ENCODE measurements at places on chromosomes 2 and 18. TPM values are rescaled to one million over a fixed set of nuclear protein-coding genes. Genes with fewer than 3 reads are reported as not detected.

Gene PMS1
- total RNA-seq: 37.1 TPM

Gene PLA2R1
- 47.7 TPM for total RNA-seq

Gene FBLN7
- total RNA-seq: 0.77 TPM

Gene PSMD14
- total RNA-seq: 48.5 TPM

Gene MYL1
- not detected for total RNA-seq

Gene LBX2
- 2.3 TPM for total RNA-seq

GRCh38 chr2:196233805-196234475 is 62.6 kb upstream of the STK17B start:
- H3K27ac ChIP-seq: peak overlapping the region; percentile 91
- DNase-seq: no peak
- H3K36me3 ChIP-seq: peaks cover 9% of the 10 kb centered on the region
- no peaks in the 10 kb centered on the region for H3K27me3 ChIP-seq
- peaks cover 44% of the 10 kb centered on the region for H3K4me1 ChIP-seq
- H3K4me3 ChIP-seq: no peak overlapping the region

DNA sequence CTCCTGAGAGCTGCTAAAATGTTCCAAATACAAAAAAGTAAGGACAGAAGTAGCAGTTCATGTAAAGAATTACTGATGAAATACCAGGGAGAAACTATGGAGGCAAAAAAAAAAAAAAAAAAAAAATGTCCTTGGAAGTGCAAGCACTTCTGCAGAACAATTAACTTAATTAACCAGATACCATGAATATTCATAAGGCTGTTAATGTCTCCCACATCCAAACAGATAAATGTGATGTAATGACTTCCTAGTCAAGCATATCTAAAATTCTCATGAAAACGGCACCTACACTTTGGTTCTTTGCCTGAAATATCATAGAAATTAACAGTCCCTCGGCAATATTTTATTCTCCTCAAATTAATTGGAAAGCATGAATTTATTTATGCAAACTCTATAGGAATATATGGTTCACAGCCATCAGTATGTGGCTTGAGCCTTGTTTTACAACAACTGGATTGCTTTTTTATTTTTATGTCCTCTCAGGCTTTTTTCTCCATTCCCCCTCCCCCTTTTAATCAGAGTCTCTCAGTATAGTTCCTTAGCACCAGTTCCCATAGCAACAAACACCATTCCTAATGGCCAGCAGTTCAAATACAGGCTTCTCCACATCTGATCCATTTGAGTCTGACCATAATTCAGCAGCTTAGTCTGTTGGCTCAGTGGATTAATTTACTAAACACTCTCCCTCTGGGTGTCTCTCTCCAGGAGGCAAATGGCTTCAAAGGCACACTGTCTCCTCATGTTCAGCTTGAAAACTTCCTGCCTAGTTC is 97.1 kb downstream of the ITGA4 start:
- peaks cover 7% of the 10 kb centered on the region for H3K4me1 ChIP-seq
- no peak for DNase-seq
- H3K27ac ChIP-seq: no peak overlapping the region

GRCh38 chr2:187419808-187420207 is 28.2 kb downstream of the CALCRL start:
- DNase-seq: no peak
- no peak overlapping the region for H3K27ac ChIP-seq
- peaks cover 33% of the 10 kb centered on the region for H3K4me1 ChIP-seq
- H3K27me3 ChIP-seq: no peaks in the 10 kb centered on the region
- H3K36me3 ChIP-seq: peaks cover 3% of the 10 kb centered on the region

GRCh38 chr2:129293326-129293725 is 686.1 kb upstream of the RAB6C start:
- no peaks in the 10 kb centered on the region for H3K36me3 ChIP-seq
- H3K4me1 ChIP-seq: no peaks in the 10 kb centered on the region
- DNase-seq: no peak
- no peak overlapping the region for H3K27ac ChIP-seq
- H3K27me3 ChIP-seq: peaks cover 5% of the 10 kb centered on the region

DNA sequence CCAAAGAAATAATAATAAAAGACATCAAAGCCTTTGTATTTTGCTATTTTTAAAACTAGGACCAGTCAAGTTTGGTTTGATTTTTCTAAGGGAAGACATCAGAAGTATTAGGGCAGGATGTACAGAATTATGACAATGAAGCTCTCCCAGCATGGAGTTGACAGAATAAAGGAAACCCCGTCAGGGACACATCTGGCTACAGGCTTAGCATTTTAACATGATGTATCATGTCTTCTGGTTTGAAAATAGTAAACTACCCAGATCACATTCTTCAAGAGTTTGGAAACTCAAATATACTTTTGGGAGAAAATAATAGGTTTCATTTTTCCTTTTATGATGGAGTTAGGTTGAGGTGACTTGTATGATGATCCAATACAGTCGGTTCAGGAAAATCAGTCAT is 552.0 kb upstream of the CDH2 start:
- no peaks in the 10 kb centered on the region for H3K27me3 ChIP-seq
- H3K4me1 ChIP-seq: peaks cover 6% of the 10 kb centered on the region
- DNase-seq: no peak

DNA sequence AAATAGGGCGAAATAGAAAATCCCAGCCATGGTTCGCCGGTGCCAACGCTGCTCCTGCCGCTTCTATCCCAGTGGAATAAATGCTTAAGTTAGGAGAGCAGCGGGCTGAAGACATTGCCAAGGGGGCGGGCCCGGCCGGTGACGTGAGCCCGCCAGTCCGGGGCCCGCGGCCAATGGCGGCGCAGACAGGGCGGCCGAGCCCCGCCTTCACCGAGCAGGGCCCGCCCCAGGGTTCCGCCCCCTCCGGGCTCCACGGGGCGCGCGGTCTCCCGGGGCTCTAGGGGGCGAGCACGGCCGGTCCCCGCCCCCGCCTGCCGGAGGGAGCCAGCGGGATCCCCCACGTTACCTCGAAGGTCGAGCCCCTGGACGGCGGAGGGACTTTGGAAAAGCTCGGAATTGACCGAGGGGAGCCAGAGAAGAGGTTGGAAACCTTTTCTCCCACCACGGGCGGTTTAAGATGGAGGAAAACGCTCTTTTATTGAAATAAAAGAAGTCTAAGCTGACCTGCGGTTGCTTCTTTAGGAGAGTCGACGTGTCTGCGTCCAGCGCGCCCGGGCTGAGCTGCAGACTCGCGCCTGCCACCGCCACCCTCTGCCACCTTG is at the start of gene EPHA4:
EPHA4 (minus strand) TSS at position 86 of the 602 bp plus-strand sequence; CDS start at position 30, 56 bp downstream.
- H3K4me3 ChIP-seq: peak within 1 kb of the TSS; percentile 92
- peak within 1 kb of the TSS; percentile 93 for H3K27ac ChIP-seq
- DNase-seq: no peak
- H3K27me3 ChIP-seq: peaks cover 21% of the 10 kb centered on the region
- H3K4me1 ChIP-seq: peaks cover 37% of the 10 kb centered on the region

DNA sequence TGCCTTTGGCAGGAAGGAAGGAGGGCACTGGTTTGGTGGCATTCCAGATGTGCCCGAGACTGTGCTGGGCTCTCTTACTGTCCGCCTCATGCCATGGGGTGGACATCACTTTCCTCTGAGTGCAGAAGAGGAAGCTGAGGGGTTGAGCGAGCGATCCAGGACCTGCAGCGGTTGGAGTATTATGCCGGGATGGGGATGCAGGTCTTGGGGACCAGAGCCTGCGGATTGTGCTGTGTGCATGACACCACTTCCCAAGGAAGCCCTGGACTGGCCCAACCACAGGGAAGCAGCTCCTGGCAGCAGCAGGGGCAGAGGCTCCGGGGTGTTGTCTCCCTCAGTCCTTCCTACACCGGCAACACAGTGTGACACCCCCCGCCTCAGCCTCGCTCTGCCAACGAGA is 44.5 kb downstream of the ATP6V1C2 start:
- no peaks in the 10 kb centered on the region for H3K36me3 ChIP-seq
- no peaks in the 10 kb centered on the region for H3K27me3 ChIP-seq
- H3K4me3 ChIP-seq: no peak overlapping the region
- no peak overlapping the region for H3K27ac ChIP-seq
- no peaks in the 10 kb centered on the region for H3K4me1 ChIP-seq
- peak; percentile 84 for DNase-seq

GRCh38 chr2:45267062-45267792 is 258.0 kb upstream of the SIX2 start:
- H3K36me3 ChIP-seq: no peaks in the 10 kb centered on the region
- H3K4me3 ChIP-seq: no peak overlapping the region
- DNase-seq: no peak
- H3K27me3 ChIP-seq: no peaks in the 10 kb centered on the region

- H3K27me3 ChIP-seq: peaks cover 5% of the 10 kb centered on the region
- no peak for DNase-seq
- no peaks in the 10 kb centered on the region for H3K4me1 ChIP-seq
- H3K4me3 ChIP-seq: no peak overlapping the region
- no peaks in the 10 kb centered on the region for H3K36me3 ChIP-seq
Measured at GRCh38 chr2:41079011-41079410, 627.1 kb upstream of the SLC8A1 start.

DNA sequence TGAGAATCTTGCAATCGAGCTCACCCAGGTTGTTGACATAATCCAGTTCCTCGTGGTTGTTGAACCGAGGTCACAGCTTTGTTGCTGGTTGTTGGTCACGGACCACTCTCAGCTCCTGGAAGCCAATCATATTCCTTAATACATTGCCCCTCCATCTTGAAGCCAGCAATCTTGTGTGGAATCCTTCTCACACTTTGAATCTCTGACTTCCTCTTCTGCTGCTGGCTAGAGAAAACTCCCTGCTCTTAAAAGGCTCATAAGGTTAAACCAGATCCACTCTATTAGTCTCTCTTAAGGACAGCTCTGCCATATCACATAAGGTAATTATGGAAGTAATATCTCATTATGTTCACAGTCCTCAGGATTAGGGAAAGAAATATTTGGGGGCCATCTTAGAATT is 41.1 kb downstream of the SP140 start:
- no peak overlapping the region for H3K27ac ChIP-seq
- H3K4me1 ChIP-seq: no peaks in the 10 kb centered on the region

- DNase-seq: no peak
- no peaks in the 10 kb centered on the region for H3K27me3 ChIP-seq
- no peak overlapping the region for H3K27ac ChIP-seq
- H3K36me3 ChIP-seq: no peaks in the 10 kb centered on the region
- peaks cover 35% of the 10 kb centered on the region for H3K4me1 ChIP-seq
- no peak overlapping the region for H3K4me3 ChIP-seq
Measured at GRCh38 chr18:56196495-56197225, 441.7 kb downstream of the TXNL1 start.

- no peak for DNase-seq
- H3K4me3 ChIP-seq: no peak overlapping the region
- H3K4me1 ChIP-seq: peaks cover 23% of the 10 kb centered on the region
- H3K27me3 ChIP-seq: peaks cover 79% of the 10 kb centered on the region
Measured at GRCh38 chr2:118845005-118845521, 2.4 kb downstream of the EN1 start.

DNA sequence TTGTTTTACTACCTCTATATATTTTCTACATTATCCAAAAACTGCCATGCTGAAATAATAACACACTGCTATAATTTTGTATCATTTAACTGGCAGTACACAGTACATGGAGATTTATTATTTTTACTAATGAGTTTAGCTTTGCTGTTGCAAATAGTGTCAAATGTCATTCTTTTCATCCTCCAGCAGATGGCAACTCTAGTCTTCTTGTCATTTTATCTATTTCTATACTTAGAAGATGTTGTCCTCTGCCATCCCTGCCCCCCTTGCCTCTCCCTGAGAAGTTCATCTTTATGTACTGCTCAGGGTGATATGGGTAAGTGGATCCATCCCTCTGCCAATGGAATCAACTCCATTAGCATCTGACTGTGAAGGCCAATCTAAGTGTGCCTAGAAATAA is 21.7 kb upstream of the LRRTM1 start:
- no peak for DNase-seq
- H3K27me3 ChIP-seq: peaks cover 15% of the 10 kb centered on the region
- H3K4me3 ChIP-seq: no peak overlapping the region
- no peak overlapping the region for H3K27ac ChIP-seq

GRCh38 chr2:208329485-208329884 is 63.4 kb downstream of the PIKFYVE start:
- H3K36me3 ChIP-seq: peaks cover 31% of the 10 kb centered on the region
- H3K27me3 ChIP-seq: no peaks in the 10 kb centered on the region
- no peak for DNase-seq
- H3K4me1 ChIP-seq: peaks cover 12% of the 10 kb centered on the region
- H3K4me3 ChIP-seq: no peak overlapping the region

DNA sequence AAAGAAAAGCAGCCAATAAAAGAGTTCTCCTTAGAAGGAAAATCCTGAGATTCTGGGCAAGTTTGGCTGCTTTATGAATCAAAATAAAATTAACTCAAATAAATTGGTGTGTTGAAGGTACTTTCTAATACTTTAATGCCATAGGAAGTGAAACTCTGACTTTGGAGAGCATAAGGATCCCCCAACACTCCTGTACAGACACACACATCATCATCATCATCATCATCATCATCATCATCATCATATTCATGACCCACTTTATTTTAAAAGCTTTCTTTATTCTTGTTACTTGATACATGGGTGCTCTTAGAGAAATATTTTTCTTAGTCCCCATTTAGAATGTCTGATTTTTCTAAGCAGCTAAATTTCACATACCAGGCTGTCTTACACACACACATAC is 283.1 kb upstream of the CYRIA start:
- no peaks in the 10 kb centered on the region for H3K4me1 ChIP-seq
- no peak for DNase-seq
- H3K36me3 ChIP-seq: no peaks in the 10 kb centered on the region
- no peak overlapping the region for H3K4me3 ChIP-seq
- H3K27me3 ChIP-seq: peaks cover 11% of the 10 kb centered on the region

DNA sequence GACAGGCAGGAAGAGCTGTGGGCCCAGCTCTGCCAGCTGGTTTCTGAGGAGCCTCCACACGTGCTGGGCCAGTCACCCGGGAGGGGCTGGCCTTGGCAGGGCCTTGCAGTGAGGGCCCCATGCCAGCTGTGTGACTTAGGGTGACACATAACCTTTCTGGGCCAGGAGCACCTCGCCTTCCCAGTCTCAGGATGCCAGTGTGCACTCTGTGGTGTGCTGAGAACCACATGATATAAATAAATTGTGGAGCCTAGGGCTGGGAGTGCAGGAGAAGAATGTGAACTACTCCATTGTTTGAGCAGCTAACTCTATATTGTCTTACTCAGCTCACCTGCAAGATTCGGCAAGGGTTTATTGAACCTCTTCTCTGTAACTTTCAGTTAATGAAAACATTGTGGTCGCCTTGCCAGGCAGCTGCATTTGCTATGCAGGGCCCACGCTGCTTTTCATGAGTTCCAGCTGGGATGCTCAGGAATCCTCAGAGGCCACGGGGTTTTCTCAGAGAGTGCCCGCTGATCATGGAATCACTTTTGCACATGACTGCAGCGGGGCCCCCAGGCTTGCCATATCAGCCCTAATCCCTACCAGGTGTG is 222.3 kb downstream of the SH3RF3 start:
- H3K36me3 ChIP-seq: peaks cover 11% of the 10 kb centered on the region
- peak overlapping the region; percentile 99 for H3K27ac ChIP-seq
- DNase-seq: no peak
- H3K4me1 ChIP-seq: peaks cover 66% of the 10 kb centered on the region

GRCh38 chr2:239027391-239028252 is 179.7 kb downstream of the TWIST2 start:
- peak; percentile 89 for DNase-seq
- H3K4me1 ChIP-seq: peaks cover 47% of the 10 kb centered on the region
- peaks cover 7% of the 10 kb centered on the region for H3K27me3 ChIP-seq
- H3K4me3 ChIP-seq: no peak overlapping the region
- no peaks in the 10 kb centered on the region for H3K36me3 ChIP-seq

GRCh38 chr2:147456779-147457178 is 388.1 kb upstream of the ACVR2A start:
- H3K4me1 ChIP-seq: no peaks in the 10 kb centered on the region
- H3K4me3 ChIP-seq: no peak overlapping the region
- H3K36me3 ChIP-seq: no peaks in the 10 kb centered on the region
- peaks cover 2% of the 10 kb centered on the region for H3K27me3 ChIP-seq
- no peak overlapping the region for H3K27ac ChIP-seq

GRCh38 chr2:199128476-199129229 is 329.1 kb downstream of the SATB2 start:
- H3K27ac ChIP-seq: no peak overlapping the region
- H3K4me3 ChIP-seq: no peak overlapping the region
- H3K27me3 ChIP-seq: peaks cover 2% of the 10 kb centered on the region
- H3K4me1 ChIP-seq: no peaks in the 10 kb centered on the region
- H3K36me3 ChIP-seq: no peaks in the 10 kb centered on the region
